ENCODE measurements at places on chromosomes 12 and 14.

DNA sequence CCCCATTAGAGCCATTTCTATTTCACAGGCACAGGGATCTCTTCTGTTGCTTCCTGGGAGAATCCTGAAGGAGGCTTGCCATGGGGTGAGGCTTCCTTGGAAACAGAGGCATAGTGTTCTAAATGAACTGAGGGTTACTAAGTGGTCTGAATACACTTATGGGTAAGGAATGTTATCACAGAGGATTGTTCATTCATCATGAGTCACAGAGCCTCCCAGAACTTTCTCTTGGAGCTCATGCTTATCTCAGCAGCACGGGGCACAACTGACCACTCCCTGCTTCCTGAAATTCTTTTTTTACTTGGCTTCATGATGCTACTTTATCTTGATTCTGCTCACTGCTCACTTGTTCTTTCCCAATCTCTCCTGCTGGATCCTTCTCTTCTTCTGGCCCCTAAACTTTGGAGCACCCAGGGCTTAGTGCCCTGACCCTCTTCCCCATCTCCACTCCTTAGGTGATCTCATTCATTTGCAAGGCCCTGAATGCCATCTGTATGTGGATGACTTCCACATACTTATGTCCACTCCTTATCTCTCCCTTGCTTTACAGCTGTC lies 57.9 kb downstream of the ANO6 start:
- no peak for DNase-seq

DNA sequence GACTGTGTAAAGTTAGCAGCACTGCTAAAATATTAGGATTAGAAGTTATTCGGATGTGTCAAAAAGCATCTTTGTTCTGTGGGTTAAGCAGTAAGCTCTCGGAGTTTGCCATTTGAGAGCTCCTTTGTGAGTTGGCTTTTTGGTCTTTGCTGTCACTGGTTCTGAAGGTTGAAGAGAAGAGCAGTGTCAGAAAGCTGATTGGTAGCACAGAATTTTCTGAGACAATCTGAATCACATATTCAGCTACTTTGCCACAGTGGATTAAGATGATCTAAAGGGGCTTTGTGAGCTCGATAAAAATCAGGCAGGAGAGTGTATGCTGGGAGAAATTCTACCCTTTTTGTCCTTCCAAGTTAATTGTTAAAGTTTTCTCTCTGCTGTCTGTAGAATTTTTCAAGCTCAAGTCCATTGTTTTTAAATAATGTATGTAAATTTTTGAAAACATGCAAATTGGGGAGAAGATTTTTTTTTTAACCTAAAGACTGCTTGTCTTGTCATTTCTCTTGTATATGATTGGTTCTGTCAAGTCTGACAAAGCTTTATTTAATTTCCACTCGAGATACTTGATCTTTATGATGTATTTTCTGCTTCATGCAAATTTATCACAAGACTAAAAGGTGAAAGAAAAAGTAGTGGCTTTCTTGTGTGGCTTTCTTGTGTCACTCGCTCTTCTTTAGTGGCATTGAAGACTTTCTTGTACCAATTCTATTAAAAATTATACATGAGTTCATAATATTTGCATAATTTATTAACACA lies 307.3 kb downstream of the EGLN3 start:
- DNase-seq = no peak

- DNase-seq = no peak
These were observed 49.0 kb downstream of the AREL1 start for GRCh38 chr14:74663884-74664283.

DNA sequence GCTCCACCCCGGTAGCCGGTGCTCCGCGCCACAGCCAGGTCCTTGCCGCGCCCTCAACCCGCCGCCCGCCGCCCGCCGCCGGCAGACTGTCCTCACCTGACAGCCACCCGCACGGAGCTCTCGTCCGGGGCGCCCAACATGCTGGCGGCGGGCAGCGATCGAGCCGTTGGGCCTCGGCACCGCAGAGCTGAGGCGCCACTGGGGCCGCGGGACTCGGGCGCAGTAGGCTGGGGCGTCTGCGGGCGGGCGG lies 164 bp downstream of the KIF21A start:
- no peak for DNase-seq

GRCh38 chr12:116731801-116732200 lies 6.1 kb downstream of the SPRING1 start:
- no peak for DNase-seq

DNA sequence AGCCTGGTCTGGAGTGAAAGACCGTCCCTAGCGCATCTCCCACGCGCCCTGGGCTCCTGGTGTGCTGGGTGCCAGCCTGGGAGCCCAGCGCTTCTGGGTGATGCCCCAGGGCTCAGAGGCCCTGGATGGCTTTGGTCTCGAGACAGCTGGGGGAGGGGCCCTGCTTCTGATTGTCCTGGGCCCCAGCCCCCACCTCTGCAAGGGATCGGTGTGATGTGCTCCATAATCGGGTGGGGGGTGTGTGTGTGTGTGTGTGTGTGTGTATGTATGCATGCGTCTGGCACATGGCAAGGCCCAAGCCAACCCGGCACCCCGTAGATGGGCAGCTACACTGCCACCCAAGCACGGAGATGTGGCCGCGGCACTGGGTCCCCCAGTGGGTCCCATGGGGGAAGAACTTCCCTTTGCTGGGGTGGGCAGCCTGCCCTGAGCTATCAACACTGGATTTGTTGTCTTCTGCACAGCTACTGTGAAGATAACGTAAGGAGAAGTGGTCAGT lies 3.1 kb downstream of the ZBTB42 start:
- no peak for DNase-seq

GRCh38 chr14:61887628-61888027 lies 125.4 kb downstream of the SNAPC1 start:
- DNase-seq = no peak

GRCh38 chr14:92759300-92759678 lies 10.9 kb upstream of the LGMN start:
- no peak for DNase-seq

DNA sequence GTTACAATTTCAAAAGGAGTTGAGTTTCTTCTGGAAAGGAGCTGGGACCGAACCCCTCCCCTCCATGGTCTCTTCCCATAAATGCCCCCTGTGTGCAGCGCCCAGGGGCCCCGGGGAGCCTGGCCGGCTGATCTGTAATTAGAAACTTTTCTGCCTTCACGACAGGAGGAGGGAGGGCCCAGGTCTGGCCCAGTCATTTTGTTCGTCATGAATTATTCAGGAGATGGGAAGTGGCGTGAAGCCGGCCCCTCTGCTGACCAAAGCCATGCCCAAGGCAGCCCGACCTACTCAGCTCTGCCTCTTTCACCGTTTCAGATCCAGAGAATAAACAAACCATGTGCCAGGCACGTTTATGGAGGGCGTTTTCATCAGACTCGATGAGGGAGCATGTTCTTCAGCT lies 33.3 kb upstream of the MSI1 start:
- no peak for DNase-seq

- DNase-seq = no peak
These were observed 42.3 kb downstream of the DPF3 start for GRCh38 chr14:72851635-72852034.

DNA sequence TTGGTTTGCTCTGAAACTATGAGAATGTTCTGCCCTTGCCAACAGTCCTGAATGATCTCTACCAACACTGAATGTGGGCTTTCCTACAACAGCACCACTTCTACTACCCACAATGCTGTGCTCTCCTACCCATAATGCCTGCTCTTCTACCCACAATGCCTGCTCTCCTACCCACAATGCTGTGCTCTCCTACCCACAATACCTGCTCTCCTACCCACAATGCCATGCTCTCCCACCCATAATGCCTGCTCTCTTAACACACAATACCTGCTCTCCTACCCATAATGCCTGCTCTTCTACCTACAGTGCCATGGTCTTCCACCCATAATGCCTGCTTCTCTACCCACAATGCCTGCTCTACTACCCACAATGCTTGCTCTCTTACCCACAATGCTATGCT lies 92.3 kb downstream of the KCNK13 start:
- DNase-seq = no peak
